ENCODE measurements at places on chromosomes 11 and 22. TPM values are rescaled to one million over a fixed set of nuclear protein-coding genes. Genes with fewer than 3 reads are reported as not detected.

Gene PLAAT2
- not detected for total RNA-seq

Gene TRIM34
- 1.5 TPM for total RNA-seq

Gene TRIM29
- 341 TPM for total RNA-seq

Gene OR4D5
- not detected for total RNA-seq

Gene INS
- total RNA-seq: not detected

Gene CSTF3
- 32.9 TPM for total RNA-seq

Gene DDX6
- 162 TPM for total RNA-seq

Gene OR56A1
- total RNA-seq: not detected

Gene PKDREJ
- not detected for total RNA-seq

Gene RAG2
- not detected for total RNA-seq

Gene SLC17A6
- not detected for total RNA-seq

Gene SMIM35
- not detected for total RNA-seq

Gene OR2AT4
- total RNA-seq: not detected

Gene ADM2
- 30.9 TPM for total RNA-seq

Gene ATM
- 69.7 TPM for total RNA-seq

Gene FADS2
- 54.0 TPM for total RNA-seq

Gene TMEM151A
- total RNA-seq: 0.26 TPM

Gene C11orf52
- 0.67 TPM for total RNA-seq

Gene TUB
- total RNA-seq: 1.3 TPM

Gene SCUBE2
- total RNA-seq: 0.56 TPM

All from mammary epithelial cell (primary cell).